ENCODE measurements at places on chromosomes 3 and 15.

DNA sequence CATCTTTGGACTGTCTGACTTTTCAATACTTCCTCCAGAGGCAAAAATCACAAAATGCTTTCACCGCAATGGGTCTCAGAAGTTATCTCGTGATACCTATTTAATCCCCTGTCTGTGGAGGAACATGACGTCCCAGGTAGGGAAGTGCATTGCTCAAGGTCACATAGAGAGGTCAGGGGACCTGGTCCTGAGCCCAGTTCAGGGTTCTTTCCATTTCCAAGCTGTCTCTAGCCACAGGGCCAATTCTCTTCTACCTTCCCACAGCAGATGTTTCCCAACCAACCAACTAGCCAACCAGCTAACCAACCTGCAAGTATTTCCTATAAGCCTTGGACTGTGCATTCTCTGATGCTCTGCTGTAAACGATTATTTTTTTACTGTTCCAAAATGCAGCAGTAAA, 122.2 kb upstream of the DLG1 start:
- no peak for DNase-seq

GRCh38 chr15:72824112-72824511, 40.6 kb upstream of the ADPGK start:
- no peak for DNase-seq

GRCh38 chr3:47910777-47911440, 105.3 kb downstream of the MAP4 start:
- DNase-seq, result peak; percentile 77

GRCh38 chr3:194046531-194046930, 89.4 kb upstream of the HES1 start:
- DNase-seq, result no peak

DNA sequence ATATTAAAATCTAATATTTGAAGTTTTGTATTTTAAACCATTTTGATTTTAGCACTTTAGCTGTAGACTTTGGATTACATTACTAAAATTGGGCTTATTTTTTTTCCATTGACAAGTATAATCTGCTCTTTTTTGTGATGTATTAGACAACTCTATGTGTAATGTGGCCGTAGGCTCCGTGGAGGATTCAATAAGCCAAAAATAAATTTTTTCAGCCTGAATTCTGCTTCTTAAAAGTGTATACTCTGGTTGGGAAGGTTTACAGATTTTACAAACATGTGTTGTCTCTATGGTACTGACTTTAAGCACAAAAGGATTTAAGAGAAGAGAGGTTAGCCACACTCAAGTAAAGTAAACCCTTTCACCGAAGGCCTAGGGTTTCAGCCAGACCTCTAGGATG, 110.8 kb downstream of the PLCL2 start:
- no peak for DNase-seq

DNA sequence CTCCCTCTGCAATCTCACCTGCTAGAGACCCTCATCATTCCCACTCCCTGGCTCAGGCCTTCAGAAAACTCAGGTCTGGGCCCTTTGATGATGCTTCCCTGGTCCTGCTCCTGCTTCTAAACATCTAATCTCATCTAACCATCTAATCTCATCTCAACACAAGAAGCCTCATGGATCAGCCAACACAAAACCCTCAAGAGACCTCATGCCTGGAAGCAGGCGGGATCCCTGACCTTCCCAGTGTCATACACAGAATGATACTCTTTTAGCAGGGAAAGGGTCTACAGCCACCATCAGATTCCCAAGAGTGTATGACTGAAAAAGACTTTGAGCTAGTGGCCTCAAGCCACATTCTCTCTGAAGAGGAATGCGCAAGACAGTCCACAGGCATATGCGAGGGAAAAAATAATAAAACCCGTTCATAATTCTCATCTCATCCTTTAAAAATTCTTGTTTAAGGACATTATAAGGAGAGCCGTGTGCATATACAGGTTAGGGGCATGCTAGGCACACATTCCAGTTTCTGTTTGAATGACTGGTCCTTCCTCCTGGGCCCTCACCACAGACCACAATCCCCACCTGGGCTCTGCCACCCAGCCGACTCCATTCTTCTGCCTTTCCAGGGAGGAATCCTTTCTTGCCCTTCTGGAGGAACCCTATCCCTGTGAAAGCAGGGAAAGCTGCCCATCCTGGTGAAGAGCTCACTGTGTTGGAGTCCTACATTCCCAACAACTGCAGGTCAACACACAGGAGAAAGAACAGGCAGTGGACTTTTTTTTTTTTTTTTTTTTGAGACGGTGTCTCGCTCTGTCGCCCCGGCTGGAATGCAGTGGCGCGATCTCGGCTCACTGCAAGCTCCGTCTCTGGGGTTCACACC, 2.2 kb downstream of the ZXDC start:
- DNase-seq, result no peak

DNA sequence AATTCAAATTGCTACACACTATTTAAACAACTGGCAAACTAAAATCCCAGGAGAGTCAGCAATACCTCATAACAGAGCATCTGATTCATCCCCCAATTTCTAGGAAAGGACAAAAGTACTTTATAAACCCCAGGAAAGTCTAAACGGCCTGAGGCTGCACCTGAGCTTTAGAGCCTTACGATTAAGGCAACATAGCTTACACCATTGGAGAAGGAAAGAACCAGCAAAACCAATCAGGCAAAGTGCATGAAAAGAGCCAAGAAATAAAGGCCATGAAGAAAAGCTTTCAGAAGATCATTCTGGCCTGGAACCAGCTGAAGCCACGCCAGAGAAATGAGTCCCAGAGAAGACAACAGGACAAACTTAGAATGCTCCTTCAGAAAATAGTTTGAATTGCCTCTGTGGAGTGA, 48.1 kb downstream of the PTPN9 start:
- DNase-seq, result peak; percentile 43

DNA sequence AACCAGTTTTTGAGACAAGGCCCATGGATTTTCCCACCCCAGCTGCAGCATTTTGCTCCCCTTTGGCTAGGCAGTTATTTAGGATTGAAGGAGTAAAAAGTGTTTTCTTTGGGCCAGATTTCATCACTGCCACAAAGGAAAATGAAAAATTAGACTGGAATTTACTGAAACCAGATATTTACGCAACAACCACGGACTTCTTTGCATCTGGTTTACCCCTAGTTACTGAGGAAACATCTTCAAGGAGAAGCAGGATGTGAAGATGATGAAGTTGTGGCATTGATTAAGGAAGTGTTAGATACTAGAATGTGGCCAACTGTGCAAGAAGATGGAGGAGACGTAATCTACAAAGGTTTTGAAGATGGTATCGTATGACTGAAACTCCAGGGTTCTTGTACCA, 165.2 kb upstream of the MYRIP start:
- DNase-seq, result peak; percentile 74

- DNase-seq, result no peak
Observed at GRCh38 chr15:36826948-36827347, 247.5 kb downstream of the CDIN1 start.
